AG04449 (cell line): ENCODE measurements at places on chromosomes 2 and 18.

- no peak for DNase-seq
Observed at GRCh38 chr2:103132536-103133217, 370.8 kb downstream of the TMEM182 start.

GRCh38 chr18:72468021-72468710, 76.0 kb downstream of the CBLN2 start:
- DNase-seq = no peak

GRCh38 chr2:158412206-158412605, 44.3 kb downstream of the CCDC148 start:
- peak; percentile 59 for DNase-seq

DNA sequence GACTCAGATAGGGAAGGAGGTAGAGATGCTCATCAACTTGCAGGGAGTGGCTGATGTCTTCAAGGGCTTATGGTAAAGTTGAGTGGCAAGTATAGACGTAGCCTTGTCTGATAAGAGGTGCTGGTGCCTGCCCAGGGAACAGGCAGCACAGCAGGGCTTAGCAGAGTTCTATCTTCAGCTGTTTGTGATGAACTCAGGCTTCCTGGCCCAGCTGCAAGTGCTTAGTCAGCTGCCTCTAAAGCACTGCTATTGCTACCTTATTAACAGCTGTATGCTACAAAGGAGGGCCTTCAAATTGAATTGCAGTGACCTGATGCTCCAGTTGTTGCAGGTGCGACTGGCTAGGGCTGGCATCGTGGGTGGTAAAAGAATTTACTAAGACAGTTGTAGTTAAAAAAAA, 82.1 kb downstream of the TSN start:
- no peak for DNase-seq

- DNase-seq = no peak
Observed at GRCh38 chr2:233462202-233462785, 104.3 kb downstream of the USP40 start.

DNA sequence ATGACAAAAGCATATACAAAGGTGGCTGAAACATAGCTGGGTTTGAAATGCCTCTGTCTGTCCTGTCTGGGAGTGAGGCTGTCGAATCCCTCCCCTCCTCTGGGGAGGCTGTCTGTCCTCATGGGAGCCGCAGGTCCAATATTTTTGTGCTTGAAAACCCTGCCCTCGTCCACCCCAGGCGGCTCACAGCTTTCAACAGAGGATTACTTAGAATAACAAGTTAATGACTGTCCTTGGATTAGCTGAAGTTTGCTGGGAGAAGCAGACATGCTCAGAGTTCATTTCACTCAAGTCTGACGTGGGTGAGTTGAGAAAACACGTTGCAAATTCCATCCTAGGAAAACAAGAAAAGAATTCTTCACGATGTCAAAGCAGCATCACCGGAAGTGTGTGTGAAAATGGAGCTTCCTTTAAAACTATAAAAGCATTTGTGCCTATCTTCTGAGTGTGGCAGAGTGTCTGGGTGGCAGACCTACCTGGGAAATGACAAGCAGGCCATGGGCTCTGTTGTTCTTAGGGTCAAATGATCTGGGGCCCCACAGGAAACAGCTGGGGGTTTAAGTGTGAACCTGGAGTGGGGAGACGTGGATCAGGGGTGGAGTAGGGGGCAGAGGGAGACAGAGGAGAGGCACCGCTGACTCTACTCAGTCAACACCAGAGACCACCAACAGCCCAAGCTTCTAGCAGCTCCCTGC, 77.1 kb downstream of the DDX1 start:
- DNase-seq = peak; percentile 53

DNA sequence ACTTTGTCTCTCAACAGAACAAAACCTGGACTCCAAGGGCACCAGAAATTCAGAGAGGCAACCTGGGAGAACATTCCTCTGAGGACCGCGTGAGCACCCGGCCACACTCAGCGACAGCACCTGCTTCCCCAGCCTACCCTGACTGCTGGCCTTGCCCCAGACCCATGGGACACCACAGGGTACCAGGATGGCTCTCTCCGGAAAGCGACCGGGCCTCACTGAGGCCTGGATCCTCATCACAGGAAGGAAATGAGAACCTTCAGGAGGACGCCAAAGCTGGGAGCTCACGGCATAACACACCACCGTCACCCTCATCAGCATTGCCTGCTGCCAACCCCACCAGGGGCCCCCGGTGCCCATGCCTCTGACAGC, 38.9 kb downstream of the HS6ST1 start:
- DNase-seq = no peak

- DNase-seq = no peak
Observed at GRCh38 chr2:233865838-233866237, 2.3 kb downstream of the MSL3B start.

DNA sequence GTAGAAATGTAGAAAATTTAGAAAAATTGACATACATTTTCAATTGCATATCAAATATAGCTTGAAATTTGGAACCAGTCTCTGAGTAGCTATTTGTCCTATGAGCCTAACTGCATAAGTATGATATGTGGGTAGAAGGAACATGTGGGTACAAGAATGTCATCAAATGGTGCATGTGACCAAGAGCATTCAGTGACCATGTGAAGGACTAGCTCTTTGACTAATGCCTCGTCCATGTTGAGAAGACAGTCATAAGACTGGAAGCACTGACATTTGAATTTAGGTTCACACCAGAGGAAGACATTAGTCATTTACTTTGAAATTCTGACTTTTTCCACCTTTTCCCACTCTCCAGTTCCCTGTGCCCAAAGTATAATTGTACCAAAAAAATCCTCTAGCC, 12.6 kb downstream of the MRPL44 start:
- no peak for DNase-seq
